Suprapubic skin (tissue), 4 donors: ENCODE measurements at places on chromosomes 6 and 20. TPM values are rescaled to one million over a fixed set of nuclear protein-coding genes. Genes with fewer than 3 reads are reported as not detected.

MUC22 gene
- total RNA-seq = not detected

ULBP1 gene
- 0.47 TPM for total RNA-seq

SASH1 gene
- total RNA-seq = 84.6 TPM

CPNE5 gene
- 0.48 TPM for total RNA-seq

TULP1 gene
- total RNA-seq = not detected

NOTCH4 gene
- total RNA-seq = 22.0 TPM

SLC22A23 gene
- 39.6 TPM for total RNA-seq

LBP gene
- total RNA-seq = 6.2 TPM

HLA-G gene
- total RNA-seq = not detected
